ENCODE measurements at places on chromosomes 16 and 17.

- DNase-seq, result no peak
Measured at GRCh38 chr17:44363613-44364159, at the start of gene FAM171A2. FAM171A2 (minus strand) TSS chr17:44363853; CDS start chr17:44363714, 139 bp downstream.

DNA sequence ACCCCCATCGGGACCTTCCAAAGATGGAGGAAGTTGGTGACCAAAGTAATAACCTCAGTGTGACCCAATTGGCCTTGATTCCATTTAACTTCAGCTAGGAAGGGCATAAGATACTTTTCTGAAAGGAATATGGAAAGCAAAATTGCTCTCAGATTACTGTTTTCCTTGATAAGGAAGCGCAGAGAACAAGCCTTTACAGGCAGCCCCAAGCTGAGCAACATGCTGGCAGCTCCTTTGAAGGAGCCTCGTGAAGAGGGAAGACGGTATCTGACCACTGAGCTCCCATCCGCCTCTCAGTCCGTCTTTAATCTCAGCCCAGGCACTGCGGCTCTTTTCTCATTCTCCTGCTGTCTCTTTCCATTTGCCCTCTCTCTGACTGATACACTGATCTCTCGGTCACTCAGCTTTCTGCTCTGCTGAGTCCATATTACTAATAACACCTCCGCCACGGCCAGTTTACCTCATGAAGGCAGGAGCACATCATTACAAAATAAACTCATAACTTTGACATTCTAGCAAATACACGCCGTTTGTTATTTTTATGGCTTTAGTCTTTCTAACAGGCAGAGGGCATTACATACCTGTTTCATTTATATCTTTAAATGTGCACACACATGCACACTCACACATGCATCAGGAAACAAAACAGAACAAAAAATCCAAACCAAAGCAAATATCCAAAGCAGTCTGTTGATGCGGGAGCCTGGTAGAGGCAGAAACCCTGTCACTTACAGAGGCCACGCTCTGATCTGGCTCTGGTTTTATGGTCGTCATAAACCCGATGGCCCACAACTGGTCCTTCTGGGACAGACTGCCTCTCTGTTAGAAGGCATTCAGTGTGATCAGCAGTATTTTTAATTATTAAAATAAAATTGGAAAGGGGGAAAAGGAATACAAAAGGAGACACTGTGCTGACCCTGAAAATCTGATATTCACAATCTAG lies 183.2 kb downstream of the AATF start:
- no peak for DNase-seq

GRCh38 chr17:59668816-59669215 lies 38.4 kb downstream of the PTRH2 start:
- no peak for DNase-seq

DNA sequence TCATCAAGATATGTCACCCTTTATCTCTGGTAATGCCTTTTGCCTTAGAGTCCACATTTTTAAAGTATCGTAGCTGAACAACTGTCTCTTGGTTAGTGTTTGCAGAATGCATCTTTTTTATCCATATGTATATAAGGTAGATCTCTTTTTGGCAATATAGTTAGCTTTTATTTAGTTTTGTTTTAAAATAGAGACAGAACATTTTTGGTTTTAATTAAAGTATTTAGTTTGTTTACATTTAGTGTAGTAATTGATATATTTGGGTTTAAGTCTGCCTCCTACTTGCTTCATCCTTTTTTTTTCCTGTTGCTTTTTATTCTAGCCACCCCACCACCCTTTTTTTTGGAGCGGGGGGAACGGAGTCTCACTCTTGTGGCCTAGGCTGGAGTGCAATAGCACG lies 184.6 kb upstream of the CHMP6 start:
- DNase-seq, result no peak

DNA sequence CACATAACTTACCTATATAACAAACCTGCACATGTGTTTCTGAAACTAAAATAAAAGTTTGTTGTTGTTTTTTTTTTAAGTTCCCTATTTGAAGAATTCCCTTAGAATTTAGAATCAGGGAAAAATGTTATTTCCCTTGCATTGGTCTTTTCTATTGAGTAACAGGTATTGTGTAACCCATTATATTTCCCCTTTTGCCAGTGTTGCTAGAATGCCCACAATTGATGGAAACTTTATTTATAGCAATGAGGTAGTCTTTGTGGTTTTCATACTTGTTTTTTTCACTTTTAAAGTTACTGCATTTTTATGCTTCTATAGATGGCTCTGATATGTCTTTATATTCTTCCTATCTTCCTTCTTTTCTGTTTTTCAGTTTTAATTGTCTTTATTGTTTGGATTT lies 3.9 kb downstream of the NLRP1 start:
- no peak for DNase-seq

DNA sequence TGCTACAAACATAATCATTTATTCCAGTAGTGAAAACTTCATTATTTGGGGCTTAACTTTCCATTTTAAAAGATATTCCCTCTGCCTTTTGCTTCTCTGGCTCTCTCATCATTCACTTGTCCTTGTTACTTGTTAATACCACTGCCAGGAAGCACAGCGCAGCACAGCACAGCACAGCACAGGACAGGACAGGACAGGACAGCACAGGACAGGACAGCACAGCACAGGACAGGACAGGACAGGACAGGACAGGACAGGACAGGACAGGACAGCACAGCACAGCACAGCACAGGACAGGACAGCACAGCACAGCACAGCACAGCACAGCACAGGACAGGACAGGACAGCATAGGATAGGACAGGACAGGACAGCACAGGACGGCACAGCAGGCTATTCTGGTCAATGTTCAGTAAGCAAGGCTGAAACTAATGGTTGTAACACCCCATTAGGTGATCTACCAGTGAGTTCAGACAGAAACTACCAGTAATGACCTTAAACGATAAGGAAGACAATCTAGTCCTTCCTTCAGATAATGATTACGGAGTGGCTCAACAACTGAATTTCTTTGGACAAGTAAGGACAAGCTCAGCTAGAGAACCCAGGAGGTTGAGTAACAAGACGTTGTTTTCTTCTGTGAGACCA lies 31.9 kb downstream of the COG1 start:
- no peak for DNase-seq

GRCh38 chr17:42720996-42721583 lies 23.8 kb downstream of the EZH1 start:
- peak; percentile 51 for DNase-seq

GRCh38 chr17:8125154-8125946 lies 1.4 kb upstream of the HES7 start:
- DNase-seq, result no peak

- no peak for DNase-seq
Measured at GRCh38 chr17:48499248-48499647, 31.6 kb downstream of the HOXB1 start.

DNA sequence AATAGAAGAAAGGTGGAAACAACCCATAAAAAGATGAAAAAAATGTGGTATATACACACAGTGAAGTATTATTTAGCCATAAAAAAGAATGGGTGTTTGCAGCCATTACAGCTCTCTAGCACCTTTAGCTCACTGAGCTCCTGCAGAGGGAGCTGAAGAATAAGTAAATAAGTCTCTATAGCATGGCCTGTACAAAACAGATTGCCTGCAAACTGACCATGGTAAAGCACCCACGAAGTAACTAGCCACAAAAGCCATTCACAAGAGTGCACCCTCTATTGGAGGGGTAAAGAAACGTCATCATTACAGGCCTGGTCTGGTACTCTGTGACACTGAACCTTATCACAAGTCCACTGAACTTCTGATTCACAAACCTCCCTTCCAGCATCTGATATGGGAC lies 76.3 kb downstream of the USP32 start:
- DNase-seq, result no peak

Data from forelimb muscle (tissue), 1 donor.